ENCODE measurements at places on chromosomes 11 and 22.

DNA sequence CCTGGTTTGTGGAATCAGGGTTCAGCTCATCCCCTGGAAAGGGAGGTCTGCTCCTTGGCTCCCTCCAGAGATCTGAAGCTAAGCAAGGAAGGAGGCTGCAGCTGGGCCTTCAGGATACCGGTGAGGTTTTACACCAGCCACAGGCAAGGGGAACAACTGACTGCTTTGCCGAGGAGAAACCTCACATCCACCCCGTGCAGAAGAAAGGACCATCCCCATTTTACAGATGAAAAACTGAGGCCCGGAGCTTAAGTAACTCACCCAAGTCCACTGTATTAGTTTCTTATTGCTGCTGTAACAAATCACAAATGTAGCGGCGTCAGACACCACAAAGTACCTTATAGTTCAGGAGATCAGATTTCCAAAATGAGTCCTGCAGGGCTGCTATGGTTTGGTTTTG is 173.7 kb downstream of the MN1 start:
- no peaks in the 10 kb centered on the region for H3K36me3 ChIP-seq
- peaks cover 1% of the 10 kb centered on the region for H3K27me3 ChIP-seq
- H3K27ac ChIP-seq, result no peak overlapping the region

DNA sequence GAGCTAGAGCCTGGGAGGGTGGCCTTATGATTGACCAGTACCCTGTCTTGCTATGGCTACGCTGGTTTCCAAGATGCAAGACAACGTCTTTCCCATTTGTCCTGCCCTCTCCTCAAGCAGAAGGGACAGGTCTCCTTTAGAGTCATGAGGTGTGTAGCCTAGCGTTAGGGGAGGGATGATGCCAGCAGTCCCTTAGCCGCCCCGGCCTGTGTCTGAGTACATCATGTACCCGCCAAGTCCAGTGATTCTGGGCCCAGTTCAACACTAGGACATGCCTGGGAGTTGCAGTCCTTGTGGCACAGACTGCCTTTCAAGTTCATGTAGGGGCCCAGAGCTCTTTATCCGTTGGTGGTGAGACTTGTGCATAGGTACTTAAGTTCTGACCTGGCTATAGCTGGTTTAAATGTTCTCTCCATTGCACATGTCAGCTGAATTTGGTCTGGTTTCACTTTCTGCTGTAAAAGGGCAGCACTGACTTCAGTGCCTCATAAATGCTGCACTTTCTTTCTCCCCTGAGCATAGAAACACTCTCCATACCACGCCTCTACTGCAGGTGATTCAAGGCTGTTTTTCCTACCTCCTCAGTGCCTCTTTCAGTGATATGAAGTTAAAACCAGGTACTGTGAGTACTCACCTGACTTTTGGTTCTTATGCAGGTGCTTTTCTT is 151.1 kb downstream of the METTL15 start:
- no peaks in the 10 kb centered on the region for H3K27me3 ChIP-seq
- H3K4me1 ChIP-seq, result no peaks in the 10 kb centered on the region
- no peak overlapping the region for H3K27ac ChIP-seq
- H3K4me3 ChIP-seq, result no peak overlapping the region

DNA sequence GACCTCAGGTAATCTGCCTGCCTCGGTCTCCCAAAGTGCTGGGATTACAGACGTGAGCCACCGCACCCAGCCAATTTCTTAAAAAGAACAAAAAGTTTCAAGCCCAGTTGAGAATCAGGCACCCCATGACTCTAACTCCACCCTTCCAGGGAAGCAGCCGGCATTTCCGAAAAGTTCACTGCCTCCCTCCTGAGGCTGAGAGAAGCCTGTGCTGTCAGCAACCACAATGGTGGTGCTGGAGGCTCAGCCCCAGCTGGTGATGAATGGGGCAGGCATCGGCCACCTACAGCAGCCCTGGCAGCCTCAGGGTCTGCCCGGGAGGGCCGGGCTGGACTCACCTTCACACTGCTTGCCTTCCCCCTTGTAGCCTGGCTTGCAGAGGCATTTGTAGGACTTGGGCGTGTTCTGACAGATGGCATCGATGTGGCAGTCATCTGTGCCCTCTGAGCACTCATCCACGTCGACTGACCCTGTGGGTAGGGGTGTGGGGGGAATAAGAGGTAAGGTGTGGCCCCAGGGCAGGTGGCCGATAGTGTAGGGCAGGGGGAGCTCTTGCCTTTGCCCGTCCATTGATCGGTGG is 4.3 kb downstream of the SCUBE1 start:
- H3K4me3 ChIP-seq, result no peak overlapping the region
- H3K36me3 ChIP-seq, result no peaks in the 10 kb centered on the region
- DNase-seq, result no peak
- peaks cover 11% of the 10 kb centered on the region for H3K4me1 ChIP-seq
- no peak overlapping the region for H3K27ac ChIP-seq

- H3K27me3 ChIP-seq, result peaks cover 3% of the 10 kb centered on the region
- H3K4me1 ChIP-seq, result peaks cover 21% of the 10 kb centered on the region
- DNase-seq, result no peak
- H3K27ac ChIP-seq, result no peak overlapping the region
- H3K4me3 ChIP-seq, result no peak overlapping the region
Observed at GRCh38 chr11:44191322-44192016, 96.0 kb downstream of the EXT2 start.

DNA sequence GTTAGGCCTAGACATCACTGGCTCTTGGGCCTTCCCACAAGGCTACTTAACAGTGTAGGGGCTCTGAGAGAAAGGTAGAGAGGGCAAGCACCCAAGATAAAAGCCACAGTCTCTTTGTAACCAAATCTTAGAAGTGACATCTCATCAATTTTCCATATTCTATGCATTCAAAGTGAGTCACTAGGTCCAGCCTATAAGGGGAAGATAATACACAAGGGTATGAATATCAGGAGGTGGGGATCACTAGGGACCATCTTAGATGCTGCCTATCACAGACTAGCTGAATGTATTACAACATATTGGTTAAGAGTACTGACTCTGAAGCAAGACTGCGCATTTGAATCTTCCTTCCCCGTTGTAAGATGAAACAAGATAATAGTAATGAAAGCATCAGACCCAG is 144.1 kb downstream of the RBFOX2 start:
- peaks cover 4% of the 10 kb centered on the region for H3K36me3 ChIP-seq
- peaks cover 58% of the 10 kb centered on the region for H3K4me1 ChIP-seq
- H3K27me3 ChIP-seq, result peaks cover 3% of the 10 kb centered on the region
- H3K4me3 ChIP-seq, result no peak overlapping the region

DNA sequence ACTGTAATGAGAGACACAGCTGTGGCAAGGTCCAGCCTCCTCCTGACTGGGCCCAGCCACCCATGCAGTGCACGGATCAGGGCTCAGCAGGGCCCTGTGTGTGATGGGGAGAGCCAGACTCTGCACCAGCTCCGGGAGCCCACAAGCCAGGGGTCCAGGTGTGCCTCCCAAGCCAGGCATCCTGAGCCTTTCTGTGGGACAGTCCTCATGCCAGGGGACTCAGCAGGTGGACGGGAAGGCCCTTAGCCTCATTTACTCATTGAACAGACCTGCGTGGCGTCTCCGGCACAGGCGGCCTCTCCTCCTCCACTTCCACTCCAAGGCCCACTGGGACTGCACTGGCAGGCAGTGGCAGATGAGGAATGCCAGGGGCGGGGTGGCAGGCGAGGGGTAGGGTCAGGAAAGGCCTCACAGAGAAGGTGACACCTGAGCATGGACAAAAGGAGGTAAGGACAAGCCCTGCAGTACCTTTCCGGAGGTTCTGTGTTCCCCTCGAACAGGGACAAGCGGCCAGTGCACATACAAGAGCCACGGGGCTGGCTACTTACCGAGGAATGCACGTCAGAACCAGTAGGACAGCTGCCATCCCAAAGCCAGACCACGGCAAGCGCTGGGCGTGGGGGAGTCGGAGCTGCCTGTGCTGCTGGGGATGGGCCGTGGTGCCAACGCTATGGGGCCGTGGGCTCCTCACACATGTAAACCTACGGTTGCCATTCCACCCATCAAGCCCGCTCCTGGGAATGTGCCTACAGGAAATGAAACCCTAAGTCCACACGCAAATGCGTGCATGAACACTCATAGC is 52.7 kb downstream of the IGF2 start:
- no peak overlapping the region for H3K27ac ChIP-seq
- no peak for DNase-seq
- no peak overlapping the region for H3K4me3 ChIP-seq
- H3K27me3 ChIP-seq, result peaks cover 3% of the 10 kb centered on the region

DNA sequence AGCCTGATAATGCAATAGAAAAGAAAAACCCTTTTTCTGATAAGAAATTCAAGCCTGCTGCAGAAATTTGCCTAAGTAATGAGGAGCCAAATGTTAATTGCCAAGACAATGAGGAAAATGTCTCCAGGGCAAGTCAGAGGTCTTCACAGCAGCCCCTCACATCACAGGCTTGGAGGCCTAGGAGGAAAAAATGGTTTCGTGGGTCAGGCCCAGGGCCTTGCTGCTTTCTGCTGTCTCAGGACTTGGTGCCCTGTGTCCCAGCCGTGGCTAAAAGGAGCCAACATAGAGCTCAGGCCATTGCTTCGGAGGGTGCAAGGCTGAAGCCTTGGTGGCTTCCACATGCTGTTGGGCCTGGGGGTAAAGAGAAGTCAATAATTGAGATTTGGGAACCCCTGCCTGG is 131.3 kb downstream of the LARGE1 start:
- no peaks in the 10 kb centered on the region for H3K27me3 ChIP-seq
- H3K4me1 ChIP-seq, result peaks cover 8% of the 10 kb centered on the region
- DNase-seq, result no peak

DNA sequence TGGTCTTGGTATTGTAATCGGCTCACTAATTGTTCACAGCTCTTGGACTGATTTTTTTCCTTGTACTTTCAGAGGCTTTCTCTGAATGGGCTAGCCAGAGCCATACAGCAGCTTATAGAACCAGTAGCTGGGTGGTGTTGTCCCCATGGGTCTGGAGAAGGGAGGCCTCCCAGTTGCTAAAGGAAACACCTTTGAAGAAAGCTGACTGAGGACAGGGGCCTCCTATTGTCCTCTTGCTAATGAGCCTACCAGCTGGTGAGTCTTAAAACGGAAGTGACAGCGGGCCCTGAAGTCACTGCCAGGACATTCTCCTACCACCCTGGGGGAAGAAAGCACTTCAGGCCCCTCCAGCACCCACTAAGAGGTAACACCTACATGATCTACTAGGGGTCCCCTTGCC is 9.9 kb downstream of the FADS3 start:
- peaks cover 20% of the 10 kb centered on the region for H3K4me1 ChIP-seq
- peaks cover 15% of the 10 kb centered on the region for H3K36me3 ChIP-seq
- H3K4me3 ChIP-seq, result no peak overlapping the region
- peaks cover 13% of the 10 kb centered on the region for H3K27me3 ChIP-seq
- peak overlapping the region; percentile 99 for H3K27ac ChIP-seq
- no peak for DNase-seq

- no peak overlapping the region for H3K27ac ChIP-seq
- no peak overlapping the region for H3K4me3 ChIP-seq
Observed at GRCh38 chr22:39627865-39628562, 57.5 kb downstream of the CACNA1I start.

GRCh38 chr11:109733245-109733644 is 311.3 kb downstream of the C11orf87 start:
- H3K27ac ChIP-seq, result no peak overlapping the region
- H3K4me1 ChIP-seq, result peaks cover 8% of the 10 kb centered on the region
- no peaks in the 10 kb centered on the region for H3K27me3 ChIP-seq
- no peaks in the 10 kb centered on the region for H3K36me3 ChIP-seq
- DNase-seq, result no peak

- peaks cover 2% of the 10 kb centered on the region for H3K27me3 ChIP-seq
- H3K27ac ChIP-seq, result no peak overlapping the region
- no peak overlapping the region for H3K4me3 ChIP-seq
- H3K36me3 ChIP-seq, result peaks cover 27% of the 10 kb centered on the region
Observed at GRCh38 chr11:46686886-46687795, 13.3 kb downstream of the ARHGAP1 start.

DNA sequence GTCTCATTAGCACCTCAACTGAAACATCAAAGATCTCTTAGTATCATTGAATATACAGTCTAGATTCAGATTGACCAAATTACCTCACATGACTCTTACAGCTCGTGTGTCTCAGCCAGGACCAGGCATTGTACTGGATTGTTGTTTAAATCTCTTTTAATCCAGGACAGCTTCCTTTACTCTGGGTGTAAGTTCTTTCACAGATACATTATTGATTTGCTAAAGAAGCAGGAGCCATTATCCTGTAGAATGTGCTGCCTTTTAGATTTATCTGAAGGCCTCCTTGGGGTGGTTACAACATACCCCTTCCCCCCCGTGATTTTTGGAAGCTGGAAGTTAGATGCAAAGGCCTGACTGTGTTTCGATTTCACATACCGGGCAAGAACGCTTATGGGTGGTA is 4.2 kb downstream of the MCM5 start:
- peaks cover 14% of the 10 kb centered on the region for H3K36me3 ChIP-seq
- no peak overlapping the region for H3K4me3 ChIP-seq
- no peak for DNase-seq
- peaks cover 12% of the 10 kb centered on the region for H3K27me3 ChIP-seq

DNA sequence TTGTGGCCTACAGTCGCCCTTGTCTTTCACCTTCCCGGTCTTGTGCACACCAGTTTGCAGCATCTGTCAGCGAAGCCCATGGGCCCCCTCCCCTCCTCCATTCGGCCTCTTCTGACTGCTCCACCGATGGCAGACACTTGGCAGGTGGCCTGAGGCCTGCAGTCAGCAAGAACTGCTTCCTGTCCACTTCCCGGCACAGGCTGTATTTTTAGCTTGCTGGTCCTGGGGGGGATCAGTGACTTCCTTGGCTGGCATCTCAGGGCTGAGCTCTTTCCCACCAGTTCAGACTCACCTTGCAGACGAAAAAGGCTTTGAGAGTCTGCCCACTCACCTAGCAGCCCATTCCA is 106.4 kb downstream of the SYN3 start:
- peaks cover 4% of the 10 kb centered on the region for H3K36me3 ChIP-seq
- H3K27me3 ChIP-seq, result peaks cover 2% of the 10 kb centered on the region
- DNase-seq, result no peak

GRCh38 chr11:130449310-130449990 is 1.0 kb downstream of the ADAMTS15 start:
- H3K4me3 ChIP-seq, result peak overlapping the region; percentile 90
- H3K27ac ChIP-seq, result no peak overlapping the region
- H3K4me1 ChIP-seq, result peaks cover 18% of the 10 kb centered on the region
- H3K36me3 ChIP-seq, result no peaks in the 10 kb centered on the region
- DNase-seq, result no peak
- peaks cover 12% of the 10 kb centered on the region for H3K27me3 ChIP-seq

GRCh38 chr22:44586351-44586990 is 88.4 kb upstream of the RTL6 start:
- H3K36me3 ChIP-seq, result no peaks in the 10 kb centered on the region
- peaks cover 7% of the 10 kb centered on the region for H3K27me3 ChIP-seq
- DNase-seq, result no peak
- no peak overlapping the region for H3K27ac ChIP-seq

DNA sequence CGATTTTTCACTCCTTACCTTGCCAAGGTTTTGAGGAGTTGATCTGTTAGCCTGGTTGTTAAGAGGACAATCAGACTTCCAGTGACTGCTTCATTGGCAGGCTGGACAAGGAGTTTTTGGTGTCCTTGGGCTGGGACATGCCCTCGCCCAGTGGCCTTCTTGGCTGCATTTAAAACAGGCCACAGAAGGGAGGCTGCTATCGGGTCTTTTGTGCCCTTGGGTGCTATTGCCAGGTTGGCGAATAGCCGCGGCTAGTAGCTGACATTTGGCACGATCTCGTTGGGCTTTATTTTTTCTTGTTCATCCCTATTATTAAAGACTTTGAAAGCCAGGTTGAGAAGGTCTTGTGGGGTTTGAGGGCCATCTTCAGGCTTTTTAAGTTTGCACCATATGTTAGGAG is 99.4 kb downstream of the ELP4 start:
- no peaks in the 10 kb centered on the region for H3K27me3 ChIP-seq
- no peak overlapping the region for H3K27ac ChIP-seq
- DNase-seq, result no peak
- no peak overlapping the region for H3K4me3 ChIP-seq
- no peaks in the 10 kb centered on the region for H3K4me1 ChIP-seq
